ENCODE measurements at places on chromosomes 16 and 17. TPM values are rescaled to one million over a fixed set of nuclear protein-coding genes. Genes with fewer than 3 reads are reported as not detected.
A peak's percentile ranks its signal among the peaks of the same experiment; 100 is the strongest.

DNA sequence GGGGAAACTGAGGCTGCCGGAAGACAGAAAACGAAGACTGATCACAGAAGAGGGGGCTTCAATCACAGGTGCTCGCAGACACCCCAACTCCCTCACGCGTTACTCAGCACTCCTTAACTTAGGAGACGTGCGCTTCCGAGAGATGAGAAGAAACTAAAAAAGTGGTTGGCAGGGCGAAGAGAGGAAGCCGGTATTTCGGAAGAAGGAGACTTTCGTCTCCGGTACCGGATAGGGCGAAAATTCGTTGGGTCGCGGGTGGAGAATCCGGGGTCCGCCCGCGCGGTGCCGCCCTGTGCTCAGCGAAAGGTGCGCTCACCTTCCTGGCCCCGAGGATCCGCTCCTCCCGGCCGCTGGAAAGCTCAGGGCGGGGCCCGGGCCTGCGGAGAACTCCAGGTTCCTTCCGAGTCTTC, 917 bp upstream of the TBX2 start:
- no peak for ATAC-seq

DNA sequence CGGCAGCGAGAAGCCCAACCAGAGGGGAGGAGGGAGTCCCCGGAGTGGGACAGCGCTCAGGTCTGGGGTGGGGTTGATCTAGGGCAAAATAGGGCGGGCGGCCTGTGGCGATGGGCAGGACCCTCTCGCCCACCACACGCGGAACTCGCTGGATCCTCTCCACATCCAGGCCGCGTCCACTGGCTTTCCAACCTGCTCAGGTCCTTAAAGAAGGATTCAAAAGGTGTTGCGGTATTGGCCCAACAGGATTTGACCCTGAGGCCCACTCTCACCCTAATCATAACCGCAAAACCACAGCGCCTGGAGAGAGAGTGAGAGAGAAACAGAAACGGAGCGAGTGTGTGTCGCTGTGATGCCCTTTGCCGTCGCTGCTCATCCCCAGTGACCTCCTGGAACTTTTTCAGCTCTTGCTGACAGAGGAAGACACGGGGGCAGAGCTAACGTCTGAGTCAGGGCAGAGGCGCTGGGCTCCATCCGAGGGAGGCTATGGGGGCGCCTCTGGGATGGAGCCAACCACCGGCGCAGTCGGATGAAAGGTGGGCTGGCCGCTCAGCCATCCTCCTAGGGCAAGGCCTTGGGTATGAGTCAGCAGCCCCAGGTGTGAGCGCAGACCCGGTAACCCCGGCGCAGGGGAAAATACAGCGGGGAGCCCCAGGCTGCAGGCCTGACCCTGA, 16.7 kb upstream of the OR1F1 start:
- peak; percentile 34 for ATAC-seq

DNA sequence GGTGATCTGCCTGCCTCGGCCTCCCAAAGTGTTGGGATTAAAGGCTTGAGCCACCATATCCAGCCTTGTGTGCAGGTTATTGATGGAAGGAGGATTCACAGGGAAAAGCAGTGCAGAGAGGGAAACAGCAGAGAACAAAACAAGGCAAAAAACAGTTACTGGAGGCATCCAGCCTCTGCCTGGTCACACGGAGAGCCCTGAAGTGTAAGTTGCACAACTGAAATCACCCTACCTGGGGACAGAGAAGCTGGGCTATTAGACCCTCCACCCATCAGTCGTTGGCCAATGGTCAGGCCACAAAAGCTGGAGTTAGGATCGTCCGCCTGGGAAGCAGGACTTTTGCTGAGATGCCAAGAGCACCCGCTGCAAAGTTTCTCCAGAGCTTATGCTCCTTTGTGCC, 57.9 kb upstream of the BCO1 start:
- no peak for ATAC-seq

GRCh38 chr16:70635336-70636016, 10.9 kb upstream of the IL34 start:
- ATAC-seq = no peak

- no peak for ATAC-seq
Measured at GRCh38 chr16:46923513-46924295, 39.5 kb downstream of the GPT2 start.

DNA sequence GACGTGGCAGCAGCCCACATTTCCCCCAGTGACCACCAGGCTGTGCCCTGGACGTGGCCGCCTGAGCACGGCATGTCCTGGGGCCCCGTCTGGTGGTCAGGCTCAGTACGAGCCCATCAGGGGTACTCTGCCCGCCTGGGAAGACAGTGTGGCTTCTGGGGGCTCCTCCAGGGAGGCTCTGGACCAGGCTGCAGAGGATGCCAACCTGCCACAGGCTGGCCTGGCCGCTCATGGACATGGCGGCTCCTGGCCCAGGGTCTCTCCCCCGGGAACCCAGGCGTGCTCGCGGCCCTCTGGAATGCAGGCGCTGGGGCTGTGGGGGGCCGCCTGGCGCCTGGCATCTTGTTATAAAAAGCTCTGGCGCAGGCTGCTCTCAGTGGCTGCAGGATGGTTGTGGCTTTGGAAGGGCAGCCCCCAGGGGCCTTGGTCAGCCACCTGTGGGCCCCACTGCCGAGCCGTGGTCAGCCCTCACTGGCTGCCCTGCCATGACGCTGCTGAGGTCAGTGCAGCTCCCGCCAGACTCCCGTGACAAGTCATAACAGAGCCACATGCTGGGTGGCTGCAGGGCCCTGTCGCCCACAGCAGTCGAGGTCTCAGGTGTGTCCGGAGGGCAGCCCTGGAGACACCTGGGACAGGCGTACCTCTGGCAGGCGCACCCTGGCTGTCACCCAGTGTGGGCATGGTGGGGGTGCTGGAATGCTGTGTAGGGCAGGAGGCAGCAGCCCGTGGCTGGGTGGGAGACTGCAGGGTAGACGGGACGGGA, 15.0 kb downstream of the CENPX start:
- no peak for ATAC-seq

GRCh38 chr17:43779145-43780125, 658 bp upstream of the DUSP3 start:
- peak; percentile 62 for ATAC-seq

Gene DPEP2
- not detected for total RNA-seq

Gene KRT24
- 0.56 TPM for total RNA-seq

Gene CNTROB
- 44.2 TPM for total RNA-seq

GRCh38 chr16:89280546-89281188, 63.2 kb downstream of the ZNF778 start:
- ATAC-seq = peak; percentile 6

Gene MARCHF10
- total RNA-seq = 2.4 TPM
